ENCODE measurements at places on chromosomes 12 and 14.

DNA sequence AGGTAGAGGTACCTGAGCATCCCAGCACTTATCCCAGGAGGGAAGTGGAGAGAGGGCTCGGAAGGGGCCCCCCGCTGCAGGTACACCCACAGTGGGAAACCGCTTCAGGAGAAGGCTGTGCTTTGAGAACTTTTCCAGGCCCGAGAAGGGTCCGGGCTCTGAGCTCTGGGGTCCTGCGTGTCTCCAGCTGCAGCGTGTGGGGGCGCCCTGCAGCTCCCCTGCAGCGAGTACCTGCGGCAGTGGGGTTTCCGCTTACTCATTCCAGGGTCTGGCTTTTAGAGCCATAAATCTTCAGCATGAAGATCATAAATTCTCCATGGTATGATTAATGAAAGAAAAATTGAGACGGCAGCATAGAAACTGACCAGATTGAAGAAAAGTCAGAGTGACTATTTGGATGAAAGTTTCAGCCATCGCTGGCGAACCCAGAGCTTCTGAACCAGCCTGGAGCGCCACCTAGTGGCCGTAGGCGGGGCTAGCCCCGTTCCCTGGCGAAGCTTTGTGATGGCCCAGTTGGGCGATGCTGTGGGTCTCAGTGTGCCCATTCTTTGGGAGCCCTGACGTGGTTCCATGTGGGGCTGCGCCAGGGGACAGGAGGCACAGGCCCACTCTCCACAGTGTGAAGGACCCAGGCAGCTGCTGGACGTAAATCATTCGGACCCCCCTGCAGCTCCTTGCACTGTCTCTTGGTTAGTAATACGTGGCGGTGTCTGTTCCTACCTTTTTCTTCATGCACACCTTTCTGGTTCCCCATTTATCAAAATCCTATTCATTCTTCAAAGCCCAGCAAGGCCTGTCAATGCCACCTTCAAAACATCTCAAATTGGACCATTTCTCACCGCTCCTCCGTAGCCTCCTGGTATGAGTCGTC lies 198.2 kb downstream of the TSPAN9 start:
- peak; percentile 94 for ATAC-seq

DNA sequence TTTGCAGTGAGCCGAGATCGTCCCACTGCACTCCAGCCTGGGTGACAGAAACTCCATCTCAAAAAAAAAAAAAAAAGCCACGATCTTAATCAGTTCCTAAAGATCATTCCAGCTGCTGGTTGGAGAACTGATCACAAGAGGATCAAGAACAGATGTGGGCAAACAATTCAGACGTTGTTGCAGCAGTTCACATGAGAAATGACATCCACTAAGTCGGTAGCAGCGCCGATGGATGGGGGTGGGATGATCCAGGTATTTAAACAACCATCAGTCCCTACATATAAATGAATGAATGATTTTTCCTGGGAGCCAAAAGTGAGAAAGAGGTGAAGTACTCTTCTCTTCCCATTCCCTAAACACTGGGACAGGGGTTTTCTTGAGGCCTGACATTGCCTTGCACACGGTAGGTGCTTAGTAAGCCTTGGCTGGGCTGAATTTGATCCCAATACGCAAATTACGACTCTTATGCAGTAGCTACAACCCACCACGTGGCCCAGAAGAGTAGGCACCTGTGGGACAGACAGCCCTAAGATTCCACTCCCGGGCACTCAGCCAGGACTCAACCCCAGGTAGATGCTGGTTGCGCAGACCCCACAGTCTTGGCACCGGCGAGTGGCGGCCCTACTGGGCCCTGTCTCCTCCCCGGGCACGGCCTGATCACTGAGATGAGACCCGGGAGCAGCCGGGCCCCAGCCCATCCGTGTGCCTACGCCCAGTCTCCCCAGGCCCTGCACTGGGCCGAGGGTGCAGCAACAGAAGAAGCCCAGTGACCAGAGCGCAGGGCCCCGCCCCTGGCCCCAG lies 565 bp downstream of the SPRYD3 start:
- ATAC-seq = peak; percentile 7

DNA sequence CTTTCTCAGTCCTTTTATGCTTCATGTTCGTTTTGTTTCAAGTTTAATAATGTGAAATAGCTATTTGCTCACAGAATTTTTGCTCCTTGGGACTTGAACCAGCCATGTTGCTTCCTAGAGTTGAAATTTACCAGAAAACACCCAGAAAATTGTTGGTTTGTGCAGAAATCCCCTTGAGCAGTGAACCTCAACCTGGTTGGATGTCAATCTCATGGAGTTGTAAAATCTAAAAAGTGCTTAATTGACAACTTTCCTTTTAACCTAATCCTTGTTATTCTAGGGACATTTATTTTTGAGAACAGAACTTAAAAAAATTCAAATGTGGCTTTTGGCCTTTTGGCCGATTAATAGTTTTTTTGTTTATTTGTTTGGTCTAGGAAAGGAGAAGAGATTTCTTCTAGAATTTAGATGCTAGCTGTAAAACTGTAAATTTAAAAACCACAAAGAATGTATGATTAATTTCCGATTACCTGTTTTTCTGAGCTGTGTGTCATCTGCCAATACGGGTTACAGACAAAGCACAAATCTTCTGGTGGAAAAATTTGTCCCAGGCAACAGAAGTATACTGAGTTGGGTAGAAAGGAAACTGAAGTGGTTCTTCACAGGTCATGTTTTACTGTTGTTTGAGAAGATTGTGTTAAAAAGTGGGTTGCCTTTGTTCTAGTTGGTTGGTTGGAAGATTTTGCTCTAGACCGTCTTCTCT lies 154.4 kb downstream of the FUT8 start:
- no peak for ATAC-seq

GRCh38 chr12:75389061-75389460 lies 1.8 kb upstream of the GLIPR1L2 start:
- peak; percentile 66 for ATAC-seq

GRCh38 chr14:101216366-101217079 lies 313.0 kb upstream of the RTL1 start:
- ATAC-seq = no peak

Measured in SK-N-SH treated with all-trans-retinoic acid at 6 μM for 48 hours (cell line).